ENCODE measurements at places on chromosomes 11 and 22.

- no peaks in the 10 kb centered on the region for H3K4me1 ChIP-seq
- no peak for DNase-seq
- H3K27me3 ChIP-seq: peaks cover 15% of the 10 kb centered on the region
- H3K36me3 ChIP-seq: no peaks in the 10 kb centered on the region
Measured at GRCh38 chr22:25749420-25750169, 7.6 kb downstream of the MYO18B start.

DNA sequence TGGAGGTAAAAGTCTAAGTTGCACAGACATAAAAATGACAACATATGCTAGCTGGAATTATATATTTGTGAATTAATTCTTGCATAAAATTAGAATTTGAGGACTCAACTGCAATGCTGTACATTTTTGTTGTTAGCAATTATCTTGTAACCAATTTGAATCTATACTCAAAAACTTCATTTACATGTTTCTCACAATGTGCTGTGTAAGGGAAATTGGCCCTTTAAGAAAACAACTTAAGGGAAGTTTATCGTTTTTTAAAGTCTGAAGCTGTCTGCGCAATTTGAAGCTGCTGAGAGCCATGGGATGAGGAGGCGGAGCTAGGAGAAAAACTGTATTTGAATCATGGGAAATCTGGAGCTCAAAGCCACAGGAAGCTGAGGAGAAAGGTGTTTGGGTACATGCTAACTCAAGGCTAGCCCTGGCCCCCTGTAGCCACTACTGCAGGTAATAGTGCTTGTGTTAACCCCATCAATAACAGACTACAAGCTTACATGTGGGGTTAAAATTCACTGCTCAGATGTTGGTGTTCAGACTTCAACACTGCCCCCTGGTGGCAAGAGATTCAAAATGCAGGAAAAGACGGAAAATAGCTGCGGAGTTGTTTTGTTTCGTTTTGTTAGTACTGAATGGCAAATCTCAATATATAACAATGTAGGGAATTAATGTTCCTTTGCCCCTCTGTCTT, 126.1 kb downstream of the BRD1 start:
- H3K36me3 ChIP-seq: no peaks in the 10 kb centered on the region
- peaks cover 5% of the 10 kb centered on the region for H3K4me1 ChIP-seq
- no peak overlapping the region for H3K4me3 ChIP-seq
- H3K27ac ChIP-seq: no peak overlapping the region
- DNase-seq: no peak

GRCh38 chr11:110856340-110856739, 144.1 kb upstream of the ARHGAP20 start:
- DNase-seq: no peak
- no peak overlapping the region for H3K4me3 ChIP-seq
- no peaks in the 10 kb centered on the region for H3K4me1 ChIP-seq
- H3K27me3 ChIP-seq: peaks cover 37% of the 10 kb centered on the region
- no peak overlapping the region for H3K27ac ChIP-seq
- H3K36me3 ChIP-seq: no peaks in the 10 kb centered on the region

DNA sequence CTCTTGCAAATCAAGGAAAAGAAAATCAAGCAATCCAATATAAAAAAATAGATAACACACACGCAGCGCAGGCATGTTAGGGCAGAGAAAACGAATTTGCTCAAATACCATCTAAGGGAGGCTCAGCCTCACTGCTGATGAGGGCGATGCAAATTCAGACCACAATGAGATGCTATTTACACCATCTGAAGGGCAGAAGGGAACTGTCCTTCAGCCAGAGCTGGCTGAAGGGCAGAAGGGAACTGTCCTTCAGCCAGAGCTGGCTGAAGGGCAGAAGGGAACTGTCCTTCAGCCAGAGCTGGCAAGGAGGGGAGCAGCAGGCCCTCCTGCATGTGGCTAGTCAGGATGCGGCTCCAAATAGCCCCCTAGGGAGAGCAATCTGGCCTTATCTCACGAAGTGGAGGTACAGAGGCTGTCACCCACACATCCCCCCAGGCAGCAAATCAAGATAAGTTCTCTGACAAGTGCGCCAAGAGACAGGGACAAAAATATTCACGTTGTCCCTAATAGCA, 7.6 kb upstream of the SLC39A13 start:
- H3K36me3 ChIP-seq: no peaks in the 10 kb centered on the region
- DNase-seq: no peak
- peak overlapping the region; percentile 76 for H3K4me3 ChIP-seq
- no peaks in the 10 kb centered on the region for H3K27me3 ChIP-seq

DNA sequence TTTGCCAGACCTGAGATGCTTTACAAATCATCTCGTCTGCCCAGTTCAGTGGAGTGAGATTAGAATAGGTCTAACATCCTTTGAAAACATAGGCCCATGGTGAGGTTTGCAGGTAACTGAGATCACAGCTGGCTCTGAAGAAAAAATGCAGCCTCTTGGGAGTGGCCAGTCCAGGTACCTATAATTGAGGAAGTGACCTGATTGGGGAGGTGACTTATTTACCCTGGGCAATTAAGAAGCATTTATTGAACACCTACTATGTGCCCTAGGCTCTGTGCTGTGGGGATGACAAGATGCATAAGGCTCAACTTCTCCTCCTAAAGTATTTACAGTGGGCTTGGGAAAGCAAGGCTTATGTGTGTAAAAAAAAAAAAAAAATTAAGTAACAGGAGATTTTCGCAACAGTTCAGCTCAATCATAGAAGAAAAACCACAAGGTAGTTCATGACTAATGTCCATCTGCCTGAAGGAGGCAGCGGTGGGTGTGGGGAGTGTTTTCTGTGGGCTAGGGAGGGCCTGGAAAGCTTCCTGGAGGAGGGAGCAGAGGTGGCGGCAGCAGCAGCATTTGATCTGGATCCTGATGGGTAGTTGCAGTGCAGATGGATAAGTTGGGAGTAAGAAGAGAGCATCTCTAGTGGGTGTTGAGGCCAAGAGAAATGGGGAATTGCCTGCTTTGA, 16.1 kb downstream of the MICAL2 start:
- peaks cover 56% of the 10 kb centered on the region for H3K4me1 ChIP-seq
- H3K4me3 ChIP-seq: no peak overlapping the region
- H3K36me3 ChIP-seq: peaks cover 2% of the 10 kb centered on the region
- H3K27me3 ChIP-seq: no peaks in the 10 kb centered on the region

- DNase-seq: no peak
- no peak overlapping the region for H3K4me3 ChIP-seq
- no peak overlapping the region for H3K27ac ChIP-seq
- H3K4me1 ChIP-seq: no peaks in the 10 kb centered on the region
- no peaks in the 10 kb centered on the region for H3K27me3 ChIP-seq
Measured at GRCh38 chr11:97772705-97773104, 1248.0 kb upstream of the CNTN5 start.

GRCh38 chr11:12086271-12087074, 23.9 kb upstream of the MICAL2 start:
- H3K36me3 ChIP-seq: peaks cover 3% of the 10 kb centered on the region
- peak overlapping the region; percentile 63 for H3K4me3 ChIP-seq
- no peaks in the 10 kb centered on the region for H3K27me3 ChIP-seq
- no peak for DNase-seq

DNA sequence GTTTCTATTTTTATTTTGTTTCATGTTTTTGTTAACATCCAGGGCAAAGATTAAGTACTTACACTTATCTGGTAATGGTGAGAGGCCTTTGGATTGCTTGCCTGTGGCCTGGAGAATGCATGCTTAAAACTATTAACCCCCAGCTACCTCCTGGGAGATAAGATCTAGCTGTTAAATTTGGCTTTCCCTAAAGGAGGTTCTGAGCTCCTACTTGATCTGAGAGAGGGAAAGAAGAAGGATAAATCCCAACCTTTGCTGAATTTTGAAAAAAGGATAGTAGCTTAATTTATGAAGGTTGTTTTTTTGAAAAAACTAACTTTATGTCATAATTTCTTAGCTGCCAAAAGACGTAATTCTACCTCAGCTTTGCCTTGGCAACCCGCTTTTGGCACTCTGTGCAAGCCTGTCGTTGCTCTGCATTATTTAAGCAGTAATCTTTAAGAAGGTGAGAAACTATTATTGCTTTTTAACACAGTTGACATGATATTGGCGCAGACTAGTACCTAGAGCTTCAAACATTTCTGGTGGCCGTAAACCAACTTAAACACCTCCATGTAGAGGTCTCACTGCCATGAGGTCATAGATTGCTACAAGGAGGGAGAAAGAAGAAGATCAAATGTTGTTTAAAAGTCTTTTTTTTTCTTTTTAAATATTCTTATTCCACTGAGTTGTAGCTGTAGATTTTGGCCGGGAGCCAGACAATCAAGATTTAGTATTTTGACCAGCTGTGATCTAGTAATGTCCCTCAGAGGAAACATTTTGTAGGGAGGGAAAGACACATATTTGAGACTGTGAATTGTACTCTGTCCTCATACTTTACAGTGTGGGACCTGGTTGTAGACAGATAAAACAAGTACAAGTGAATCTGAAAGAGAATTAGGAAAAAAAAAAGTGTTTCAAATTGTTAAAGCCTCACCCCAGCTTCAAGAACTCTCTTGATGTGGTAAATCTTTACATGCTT, 74.4 kb downstream of the WNT11 start:
- H3K27ac ChIP-seq: no peak overlapping the region
- no peak overlapping the region for H3K4me3 ChIP-seq
